MM.1S (cell line): ENCODE measurements at places on chromosomes 5 and 9.

DNA sequence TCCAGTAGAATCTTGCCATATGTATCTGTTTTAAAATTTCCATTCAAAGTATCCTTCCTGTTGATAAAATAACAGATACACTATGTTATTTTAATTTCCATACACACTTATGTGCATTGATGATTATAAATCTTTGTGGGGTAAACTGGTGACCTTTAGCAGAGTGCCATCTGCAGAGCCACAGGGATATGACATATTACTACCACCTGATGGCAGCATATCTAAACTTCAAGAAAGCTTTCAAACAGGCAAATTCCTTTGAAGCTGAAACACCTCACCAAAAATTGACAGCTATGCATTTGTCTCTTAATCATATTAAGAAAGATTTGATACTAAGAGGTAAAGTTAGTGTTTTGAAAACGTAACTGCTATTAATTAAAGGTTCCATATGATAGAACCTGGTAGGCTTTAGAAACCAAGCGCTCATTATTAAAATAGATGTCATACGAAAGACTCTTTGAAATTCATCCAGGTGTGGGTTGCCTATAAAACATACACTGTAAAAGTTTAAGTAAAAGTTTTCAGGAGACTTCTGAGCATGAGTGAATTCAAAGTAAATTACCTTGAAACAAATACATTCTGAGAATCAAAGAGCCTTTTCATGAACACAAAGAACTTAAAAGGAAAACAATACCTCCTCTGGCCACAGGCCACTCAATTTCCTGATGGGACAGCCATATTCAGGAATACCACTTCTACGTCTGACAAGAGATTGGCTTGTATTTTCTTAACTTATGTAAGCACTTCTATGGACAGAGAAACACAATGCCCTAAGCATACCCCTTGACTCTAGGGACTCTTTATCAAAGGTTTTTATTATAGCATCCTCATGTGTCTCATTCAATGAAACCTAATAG, 93.3 kb downstream of the KIAA0825 start:
- DNase-seq = peak; percentile 80

- DNase-seq = peak; percentile 57
Measured at GRCh38 chr5:95022967-95023695, 261.8 kb downstream of the MCTP1 start.

DNA sequence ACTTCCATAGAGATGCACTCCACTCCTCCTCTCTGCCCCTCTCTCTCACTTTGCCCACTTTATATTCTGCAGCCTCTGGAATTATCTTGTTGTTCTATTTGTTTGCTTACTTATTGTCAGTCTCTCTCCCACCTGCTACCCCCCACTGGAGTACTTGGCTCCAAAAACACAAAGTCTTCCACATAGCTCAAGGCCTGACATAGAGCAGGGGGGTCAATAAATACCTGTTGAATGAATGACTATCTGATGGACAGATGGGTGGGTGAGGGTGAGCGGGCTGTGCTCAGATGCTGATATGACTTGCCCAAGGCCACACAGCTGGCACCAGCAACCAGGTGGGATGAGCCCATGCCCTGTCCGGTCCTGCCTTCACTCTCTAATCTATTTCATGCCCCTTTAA, 13.4 kb upstream of the UNC5A start:
- no peak for DNase-seq

DNA sequence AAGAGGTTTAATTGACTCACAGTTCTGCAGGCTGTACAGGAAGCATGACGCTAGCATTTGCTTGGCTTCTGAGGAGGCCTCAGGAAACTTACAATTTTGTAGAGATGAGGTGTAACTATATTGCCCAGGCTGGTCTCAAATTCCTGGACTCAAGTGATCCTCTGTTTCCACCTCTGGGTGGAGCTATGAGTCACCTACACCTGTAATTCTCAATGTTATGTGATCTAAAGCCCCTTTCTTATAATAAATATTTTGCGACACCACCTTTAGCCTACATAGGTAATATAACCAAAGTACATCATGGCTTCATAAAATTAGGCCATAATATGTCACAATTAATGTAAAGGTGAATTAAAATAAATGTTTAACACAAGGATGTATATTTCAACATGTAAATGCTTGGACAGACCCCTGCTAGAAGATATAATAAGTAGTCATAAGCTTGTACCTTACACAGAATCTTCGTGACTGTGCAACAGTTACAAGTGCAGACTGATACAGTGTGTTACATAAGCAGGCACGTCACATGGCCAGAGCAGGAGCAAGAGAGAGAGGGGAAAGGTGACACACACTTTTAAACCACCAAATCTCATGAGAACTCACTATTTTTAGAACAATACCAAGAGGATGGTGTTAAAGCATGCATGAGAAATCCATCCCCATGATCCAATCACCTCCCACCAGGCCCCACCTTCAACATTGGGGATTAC, 29.8 kb upstream of the SPINK4 start:
- DNase-seq = no peak

DNA sequence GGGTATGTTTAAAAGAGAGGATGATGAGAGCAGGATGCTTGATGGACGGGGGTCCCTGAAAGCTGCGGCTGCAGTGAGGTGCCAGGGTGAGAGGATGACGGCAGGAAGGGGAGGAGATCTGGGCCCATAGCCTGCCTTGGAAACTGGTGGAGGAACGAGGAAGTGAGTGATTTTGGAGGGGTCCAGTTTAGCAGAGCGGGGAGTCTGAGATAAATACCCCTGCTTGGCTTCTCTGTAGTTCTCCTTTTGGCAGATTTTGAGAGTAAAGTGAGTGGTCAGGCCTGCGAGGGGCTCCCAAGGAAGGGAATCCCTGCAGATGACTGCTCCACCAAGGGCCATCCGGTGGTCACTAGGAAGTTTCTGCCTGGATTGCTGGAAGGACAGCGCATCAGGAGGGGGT, 98.5 kb upstream of the PTCH1 start:
- no peak for DNase-seq

DNA sequence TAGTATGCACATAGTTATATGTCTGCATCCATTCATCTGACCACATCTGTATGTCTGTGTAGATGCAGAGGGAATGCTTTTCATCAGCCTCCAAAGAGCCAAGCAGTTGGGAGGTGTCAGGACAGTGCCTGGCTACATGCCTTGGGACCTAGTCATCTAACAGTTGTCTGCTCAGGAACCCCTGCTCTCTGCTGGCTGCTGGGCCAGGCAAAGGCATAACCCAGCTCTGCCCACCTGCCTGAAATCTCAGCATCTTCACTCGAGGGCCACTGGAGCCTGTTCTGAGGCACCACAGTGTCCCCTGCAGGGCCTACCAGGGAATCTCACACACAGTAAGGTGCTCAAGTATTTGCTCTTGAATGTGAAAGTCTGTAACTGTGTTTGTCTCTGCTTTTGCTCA, 3.7 kb downstream of the C9orf50 start:
- DNase-seq = peak; percentile 48

GRCh38 chr9:75109210-75109839, 21.0 kb downstream of the OSTF1 start:
- DNase-seq = no peak

GRCh38 chr9:72203205-72203803, 54.1 kb downstream of the GDA start:
- peak; percentile 54 for DNase-seq

DNA sequence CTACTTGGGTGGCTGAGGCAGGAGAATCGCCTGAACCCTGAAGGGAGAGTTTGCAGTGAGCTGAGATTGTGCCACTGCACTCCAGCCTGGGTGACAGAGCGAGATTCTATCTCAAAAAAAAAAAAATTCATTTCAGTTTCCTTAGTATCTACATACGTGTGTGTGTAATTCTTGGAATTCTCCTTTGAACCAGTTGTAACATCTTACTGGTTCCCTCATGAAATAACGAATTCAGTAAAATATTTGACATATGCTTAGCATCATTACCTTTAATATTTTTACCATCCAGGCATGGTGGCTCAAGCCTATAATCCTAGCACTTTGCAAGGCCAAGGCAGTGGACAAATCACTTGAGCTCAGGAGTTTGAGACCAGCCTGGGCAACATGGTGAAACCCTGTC, 8.8 kb downstream of the PHYHD1 start:
- DNase-seq = no peak

GRCh38 chr5:60699288-60699608, 718 bp downstream of the DEPDC1B start:
- DNase-seq = no peak

DNA sequence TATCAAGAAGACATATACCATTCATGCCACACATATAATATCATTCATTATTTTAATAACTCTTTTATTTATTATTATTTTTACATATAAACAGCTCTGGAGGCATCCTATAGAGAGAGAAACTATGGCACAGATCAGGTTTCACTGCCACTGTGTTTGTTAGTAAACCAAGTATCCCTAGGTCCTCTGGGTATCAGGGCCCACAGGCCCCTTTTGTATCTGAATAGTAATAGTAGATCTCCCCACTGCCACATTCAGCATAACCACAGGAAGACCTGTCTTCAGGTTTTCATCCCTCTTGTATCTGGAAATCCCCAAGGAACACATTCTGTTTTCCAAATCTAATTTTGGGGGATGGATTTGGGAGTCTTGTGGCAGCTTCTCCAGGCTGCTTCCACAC, 94.0 kb downstream of the SPATA31D1 start:
- no peak for DNase-seq

GRCh38 chr9:87216897-87217455, 269.7 kb upstream of the GAS1 start:
- DNase-seq = no peak

- no peak for DNase-seq
Measured at GRCh38 chr9:136441191-136441680, 1.6 kb upstream of the INPP5E start.

GRCh38 chr5:175712681-175713085, 54.8 kb downstream of the HRH2 start:
- no peak for DNase-seq

DNA sequence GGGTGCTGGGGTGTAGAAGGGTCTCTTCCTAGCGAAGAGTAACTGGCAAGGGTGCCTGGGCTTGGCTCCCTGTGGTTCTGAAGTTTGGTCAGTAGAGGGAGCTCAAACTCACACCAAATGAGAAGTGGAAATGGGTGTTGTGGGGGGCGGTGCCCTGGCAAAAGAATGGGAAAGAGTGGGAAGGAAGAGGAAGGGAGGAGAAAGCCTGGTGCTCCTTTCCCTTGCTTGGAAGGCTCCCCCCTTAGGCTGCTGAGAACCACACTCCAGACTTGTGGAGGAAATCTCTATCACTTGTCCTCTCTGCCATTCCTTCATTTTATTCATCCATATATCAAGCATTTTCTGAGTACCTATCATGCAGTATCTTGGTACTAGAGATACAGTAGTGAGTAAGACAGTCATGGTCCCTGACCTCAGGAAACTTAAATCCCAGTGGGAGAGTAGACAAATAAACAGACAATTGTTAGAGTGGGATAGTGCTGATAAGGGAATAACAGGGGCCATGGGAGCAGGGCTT, 13.0 kb downstream of the SLC4A9 start:
- peak; percentile 48 for DNase-seq

GRCh38 chr5:102916109-102916508, 161.0 kb downstream of the PAM start:
- DNase-seq = no peak

GRCh38 chr5:135635451-135635850, 56.7 kb upstream of the CXCL14 start:
- DNase-seq = no peak

DNA sequence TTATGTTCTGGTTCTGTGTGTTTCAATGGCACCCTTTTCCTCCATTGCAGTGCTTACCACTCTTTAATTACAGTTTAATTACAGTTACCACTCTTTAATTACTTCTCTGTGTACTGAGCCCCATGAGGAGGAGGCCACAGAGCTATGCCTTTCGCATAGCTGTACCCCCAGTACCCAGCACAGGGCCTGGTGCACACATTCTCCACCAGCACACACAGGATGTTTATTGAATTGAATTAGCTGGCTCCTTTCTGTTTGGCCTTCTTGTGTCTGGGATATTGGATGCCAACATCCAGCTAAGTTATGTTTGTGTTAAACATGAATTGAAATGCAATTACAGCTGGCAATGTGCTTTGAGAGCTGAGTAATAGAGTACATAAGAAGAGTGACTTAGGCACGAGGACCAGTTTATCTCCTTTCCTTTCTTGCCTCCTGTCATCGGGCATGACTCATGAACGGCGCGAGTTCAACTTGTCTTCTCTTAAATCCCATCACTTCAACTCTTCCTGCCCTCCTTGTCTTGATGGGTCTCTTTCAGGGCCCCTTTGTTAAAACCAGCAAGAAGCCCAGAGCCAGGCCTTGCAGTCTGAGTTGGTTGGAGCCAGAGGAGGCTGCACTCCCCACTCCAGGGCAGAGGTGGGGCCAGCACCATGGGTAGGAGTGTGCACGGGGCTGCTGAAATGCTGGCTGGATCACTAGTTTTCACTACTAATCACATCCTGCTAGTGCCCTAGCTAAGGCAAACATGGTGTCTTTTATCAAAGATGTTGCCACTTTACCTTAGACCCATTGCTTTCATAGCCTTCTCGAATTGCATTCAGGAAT, 37.4 kb downstream of the MVB12B start:
- DNase-seq = no peak

DNA sequence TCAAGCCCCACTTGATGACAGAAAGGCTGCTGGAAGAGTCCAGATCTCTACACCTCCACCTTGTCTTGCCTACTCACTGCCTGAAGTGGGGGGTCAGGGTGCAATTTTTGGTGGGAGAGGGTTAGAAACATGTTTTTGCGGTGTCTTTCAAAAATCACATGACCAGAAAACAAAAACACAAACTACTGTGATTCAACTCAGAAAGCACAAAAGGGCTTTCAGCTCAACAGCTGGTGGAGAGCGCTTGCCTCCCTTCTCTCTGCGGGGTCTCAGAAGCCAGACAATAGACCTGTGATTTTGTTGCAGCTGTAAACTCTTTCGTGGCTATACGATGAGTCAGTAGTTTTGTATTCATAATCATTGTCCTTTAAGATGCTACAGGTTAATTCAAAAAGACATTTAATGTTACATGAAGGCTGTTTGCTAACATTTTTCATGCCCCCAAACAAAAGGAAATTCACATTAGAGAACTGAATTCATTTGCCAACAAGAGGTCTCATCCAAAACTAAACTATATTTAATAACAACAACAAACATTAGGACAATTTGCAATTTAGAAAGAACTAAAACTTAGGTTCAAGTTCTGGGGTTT, 172.6 kb upstream of the RAI14 start:
- DNase-seq = no peak

- DNase-seq = no peak
Measured at GRCh38 chr5:60334281-60334713, 365.7 kb downstream of the DEPDC1B start.

GRCh38 chr5:167639273-167639672, 652.2 kb upstream of the WWC1 start:
- DNase-seq = no peak

DNA sequence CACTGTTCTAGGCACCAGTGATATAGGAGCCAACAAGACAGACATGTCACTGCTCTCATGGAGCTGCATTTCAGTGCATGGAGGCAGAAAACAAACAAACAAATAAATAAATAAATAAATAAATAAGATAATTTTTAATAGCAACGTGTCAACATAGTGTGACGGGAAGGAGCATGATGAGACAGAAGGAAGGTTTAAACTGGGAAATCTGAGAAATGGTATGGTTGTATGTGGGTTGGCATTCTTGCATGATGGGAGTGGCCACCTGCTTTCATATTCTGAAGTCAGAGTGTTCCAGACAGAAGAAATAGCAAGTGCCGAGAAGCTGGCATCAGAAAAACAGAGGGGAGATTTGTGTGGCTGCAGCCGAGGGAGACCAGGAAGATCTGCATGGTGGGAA, at the start of gene PCA3:
Gene PCA3 (plus strand): TSS at position 301 of the 400 bp plus-strand sequence.
- no peak for DNase-seq

- DNase-seq = no peak
Measured at GRCh38 chr5:133873449-133873848, 95.0 kb downstream of the C5orf15 start.
